Fibroblast of the aortic adventitia (primary cell): ENCODE measurements at places on chromosomes 16 and 17.

DNA sequence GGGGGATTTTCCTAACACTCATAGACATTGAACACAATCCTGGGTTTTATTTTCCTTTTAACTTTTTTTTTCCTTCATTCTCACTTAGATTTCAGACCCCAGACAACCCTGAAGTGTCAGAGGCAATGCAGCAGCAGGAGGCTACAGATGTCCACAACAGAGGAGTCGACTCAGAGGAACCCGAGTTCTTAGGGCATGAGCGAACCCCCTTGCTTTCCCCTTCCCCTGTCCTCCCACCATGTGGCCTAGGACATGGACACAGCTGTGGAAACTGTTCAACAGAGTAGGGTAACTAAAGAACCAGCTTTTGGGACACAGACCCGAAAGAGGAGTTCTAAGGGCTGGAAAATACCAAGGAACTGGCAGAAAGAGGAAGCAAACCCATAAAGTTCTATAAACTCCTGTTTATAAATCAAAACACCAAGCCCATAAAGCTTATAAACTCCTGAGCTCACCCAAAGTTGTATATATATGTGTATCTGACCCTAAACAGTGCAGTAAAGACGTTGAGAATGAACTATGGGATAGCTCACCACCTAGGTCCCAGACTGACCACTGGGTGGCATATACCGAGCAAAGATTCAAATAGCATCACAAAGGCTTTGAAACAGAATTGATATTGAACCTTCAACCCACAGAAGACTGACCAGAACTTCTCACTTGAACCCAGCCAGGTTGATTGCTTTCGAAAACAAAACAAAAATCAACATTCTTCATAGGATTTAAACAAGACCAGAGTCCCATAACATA lies 33.9 kb downstream of the CMTM4 start:
- peak; percentile 59 for DNase-seq

- peak; percentile 93 for DNase-seq
Observed at GRCh38 chr17:7573324-7574080, 5.9 kb upstream of the CD68 start.

DNA sequence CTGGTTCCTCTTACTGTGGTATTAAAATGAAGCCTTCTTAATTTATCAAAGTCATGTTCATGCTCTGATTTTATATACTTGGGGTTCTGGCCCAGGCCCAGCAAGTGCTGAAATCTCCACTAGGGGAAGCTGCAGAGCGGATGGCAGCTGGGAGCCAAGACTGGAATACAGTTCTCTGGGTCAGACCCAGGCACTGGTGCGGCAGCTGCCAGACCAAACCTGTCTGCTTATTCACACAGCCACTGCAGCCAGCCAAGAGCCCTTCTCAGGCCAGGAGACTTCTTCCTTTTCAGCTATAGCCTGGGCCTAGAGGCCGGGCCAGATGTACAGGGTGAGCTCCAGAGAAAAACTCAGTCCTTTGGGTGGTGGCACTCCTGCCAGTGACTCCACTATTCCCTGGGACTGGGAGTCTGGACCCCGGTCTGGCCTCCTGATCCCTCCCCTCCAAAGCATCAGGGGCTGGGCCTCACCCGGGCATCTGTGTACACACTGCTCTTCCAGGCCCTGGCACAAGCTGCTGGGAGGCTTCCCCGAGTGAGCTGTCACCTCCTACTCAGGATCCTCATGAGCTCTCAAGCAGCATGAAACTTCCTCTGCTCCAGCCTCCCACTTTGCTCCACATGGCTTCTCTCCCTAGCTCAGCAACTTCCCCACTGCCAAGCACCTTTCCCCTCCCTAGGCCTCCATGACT lies 24.4 kb downstream of the ATP6V0D1 start:
- DNase-seq: peak; percentile 89

GRCh38 chr17:1512351-1512750 lies 4.1 kb downstream of the INPP5K start:
- DNase-seq: no peak

DNA sequence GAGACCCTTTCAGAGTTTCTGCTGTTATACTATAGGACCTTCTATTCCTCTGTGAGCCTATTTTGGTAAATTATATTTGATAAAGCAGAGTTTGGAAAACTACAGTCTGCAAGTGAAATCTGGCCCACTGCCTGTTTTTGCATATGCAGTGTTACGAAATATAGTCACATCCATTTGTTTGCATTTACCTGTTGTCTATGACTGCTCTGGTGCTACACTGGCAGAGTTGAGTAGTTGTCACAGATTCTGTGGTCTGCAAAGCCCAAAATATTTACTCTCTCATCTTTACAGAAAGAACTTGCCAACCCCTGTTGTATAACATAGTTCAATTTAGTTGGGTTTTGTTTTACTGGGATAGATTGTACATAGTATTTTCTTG lies 42.3 kb downstream of the TNRC6A start:
- peak; percentile 34 for DNase-seq

- peak; percentile 37 for DNase-seq
Observed at GRCh38 chr17:20930081-20930760, 112.6 kb downstream of the USP22 start.

GRCh38 chr17:48860034-48860433 lies 29.2 kb downstream of the CALCOCO2 start:
- no peak for DNase-seq

- no peak for DNase-seq
Observed at GRCh38 chr17:75942473-75942872, 1.6 kb upstream of the FBF1 start.

DNA sequence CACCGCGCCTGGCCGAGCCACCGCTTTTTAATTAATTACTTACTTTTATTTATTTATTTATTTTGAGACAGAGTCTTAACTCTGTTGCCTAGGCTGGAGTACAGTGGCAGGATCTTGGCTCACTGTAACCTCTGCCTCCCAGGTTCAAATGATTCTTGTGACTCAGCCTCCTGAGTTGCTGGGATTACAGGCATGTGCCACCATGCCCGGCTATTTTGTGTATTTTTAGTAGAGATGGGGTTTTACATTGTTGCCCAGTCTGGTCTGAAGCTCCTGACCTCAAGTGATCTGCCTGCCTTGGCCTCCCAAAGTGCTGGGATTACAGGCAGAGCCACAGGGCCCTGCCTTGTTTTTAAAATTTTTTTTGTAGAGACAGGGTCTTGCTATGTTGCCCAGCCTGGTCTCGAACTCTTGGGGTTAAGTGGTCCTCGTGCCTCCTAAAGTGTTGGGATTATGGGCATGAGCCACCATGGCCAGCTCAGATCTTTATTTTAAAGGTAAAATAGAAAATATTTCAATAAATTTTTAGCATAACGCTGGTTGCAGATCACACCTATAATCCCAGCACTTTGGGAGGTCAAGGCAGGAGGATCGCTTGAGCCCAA lies 18.3 kb upstream of the NUDT16L1 start:
- DNase-seq: no peak

DNA sequence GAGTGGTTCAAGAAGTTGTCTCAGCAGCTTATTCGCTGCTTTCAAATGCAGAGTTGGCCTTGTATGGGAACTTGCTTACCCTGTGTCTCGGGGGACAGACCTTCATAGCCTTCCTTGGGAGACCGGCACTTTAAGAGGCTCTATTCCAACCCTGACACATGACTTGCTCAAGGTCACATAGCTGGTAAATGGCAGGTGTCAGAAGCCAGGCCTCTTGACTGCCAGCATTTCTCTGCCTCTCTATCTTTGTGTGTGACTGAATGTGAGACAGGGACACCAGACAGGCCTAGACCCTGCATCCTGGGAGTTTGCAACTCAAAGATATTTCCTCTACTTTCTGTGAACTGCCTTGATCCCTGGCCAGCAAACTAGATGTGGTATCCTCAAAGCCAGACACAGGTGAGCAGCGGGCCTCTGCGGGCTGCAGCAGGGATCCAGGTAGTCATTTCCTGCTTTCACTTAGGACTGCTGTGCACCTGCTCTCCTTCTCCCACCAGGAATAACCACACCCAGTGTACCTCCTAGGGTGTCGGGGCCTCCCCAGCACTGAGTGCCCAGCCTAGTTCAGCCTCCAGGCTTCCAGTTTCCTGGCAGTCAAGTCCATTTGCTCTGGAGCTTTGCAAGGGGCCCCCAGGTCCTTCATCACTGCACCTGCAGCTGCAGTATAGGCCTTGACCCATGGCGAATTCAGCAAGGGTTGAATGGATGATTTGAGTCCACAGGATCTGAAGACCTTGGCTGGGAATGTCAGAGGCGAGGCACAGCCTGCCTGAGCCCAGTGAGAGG lies 116.6 kb upstream of the TNRC6C start:
- no peak for DNase-seq

GRCh38 chr17:3708366-3708765 lies 12.4 kb upstream of the P2RX5 start:
- DNase-seq: no peak

DNA sequence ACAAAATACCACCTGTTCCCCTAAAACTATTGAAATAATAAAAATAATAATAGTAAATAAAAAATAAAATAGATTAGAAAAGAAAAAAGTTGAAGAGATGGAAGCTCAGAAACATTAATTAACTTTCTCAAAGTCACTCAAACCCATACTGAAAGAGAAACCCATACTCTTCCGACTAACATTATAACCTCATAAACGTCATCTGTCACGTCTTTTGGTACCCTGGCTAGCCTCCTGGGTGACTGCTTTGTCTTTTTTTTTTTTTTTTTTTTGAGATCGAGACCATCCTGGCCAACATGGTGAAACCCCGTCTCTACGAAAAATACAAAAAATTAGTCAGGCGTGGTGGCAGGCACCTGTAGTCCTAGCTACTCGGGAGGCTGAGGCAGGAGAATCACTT lies 7.6 kb downstream of the SLFN12L start:
- no peak for DNase-seq

DNA sequence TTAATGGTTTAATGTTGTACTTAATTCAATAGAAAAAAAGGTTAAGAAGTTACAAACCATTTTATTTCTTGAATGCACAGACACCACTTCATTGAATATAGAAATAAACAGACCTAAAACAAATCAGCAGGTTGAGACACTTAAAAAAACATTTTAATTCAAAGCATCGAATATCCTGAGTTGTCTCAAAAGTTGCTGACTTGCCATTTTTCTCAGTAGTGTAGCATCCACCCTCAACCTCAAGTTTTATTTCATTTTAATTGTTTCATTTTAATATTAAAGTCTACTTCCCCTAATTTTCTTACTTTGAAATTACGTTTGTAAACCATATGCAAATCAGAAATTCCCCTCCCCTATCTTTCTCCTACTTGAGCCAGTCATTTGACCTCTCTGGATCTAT lies 5.8 kb upstream of the MED13 start:
- DNase-seq: no peak

GRCh38 chr17:72426948-72427760 lies 306.3 kb downstream of the SOX9 start:
- DNase-seq: no peak

GRCh38 chr17:42125565-42125964 lies 3.0 kb downstream of the HSPB9 start:
- no peak for DNase-seq

DNA sequence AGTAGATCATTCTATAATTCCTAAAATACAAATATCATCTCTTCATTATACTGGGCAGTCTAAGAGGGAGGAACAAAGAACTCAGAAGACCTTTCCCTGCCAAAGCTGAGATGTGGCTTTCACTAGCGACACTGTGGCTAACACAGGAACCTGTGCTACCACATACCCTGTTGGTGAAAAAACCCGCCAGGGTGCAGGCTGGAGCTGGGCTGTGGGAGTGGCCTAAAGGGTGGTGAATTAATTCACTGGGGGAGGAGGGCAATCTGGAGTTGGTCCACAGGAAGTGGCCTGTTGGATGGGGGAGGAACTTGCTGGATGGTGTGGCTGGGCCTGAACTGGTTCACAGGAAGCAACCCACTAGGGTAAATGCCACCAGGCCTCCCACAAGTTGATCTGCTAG lies 7.4 kb downstream of the ZNF594 start:
- no peak for DNase-seq

- peak; percentile 13 for DNase-seq
Observed at GRCh38 chr17:74361230-74362068, at the start of gene BTBD17. Gene BTBD17, minus strand, starts transcription at chr17:74361868. Its CDS starts 49 bp downstream, at chr17:74361819.

GRCh38 chr17:41444640-41445039 lies 3.9 kb upstream of the KRT38 start:
- DNase-seq: no peak

- DNase-seq: peak; percentile 59
Observed at GRCh38 chr17:37650419-37651003, 7.3 kb upstream of the DDX52 start.

- no peak for DNase-seq
Observed at GRCh38 chr17:61152898-61153297, 246.7 kb upstream of the TBX2 start.

DNA sequence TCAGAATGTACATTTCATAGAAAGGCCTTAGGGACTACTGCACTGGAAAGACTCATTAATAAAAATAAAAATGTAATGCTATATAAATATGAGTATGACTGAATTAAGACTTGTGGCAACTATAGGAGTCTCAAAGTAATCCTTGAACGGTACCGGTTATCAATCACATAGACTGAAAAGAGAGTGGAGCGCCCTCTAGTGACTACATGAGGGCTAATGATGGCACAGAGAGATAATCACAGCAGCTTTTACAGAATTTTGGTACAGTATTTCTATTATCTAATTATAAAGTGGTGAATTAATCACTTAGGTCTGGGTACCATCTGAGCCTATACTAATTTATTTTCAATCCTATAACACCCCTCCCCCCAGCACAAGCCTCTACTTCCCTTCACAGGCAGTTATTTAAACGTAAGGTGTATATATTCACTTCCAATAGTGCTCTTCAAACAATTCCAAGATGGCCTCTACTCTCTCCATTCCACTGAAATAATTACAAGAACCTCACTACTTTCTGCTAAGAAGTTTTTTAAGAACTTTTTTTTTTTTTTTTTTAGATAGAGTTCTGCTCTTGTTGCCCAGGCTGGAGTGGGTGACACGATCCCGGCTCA lies 40.7 kb upstream of the ANKFY1 start:
- DNase-seq: peak; percentile 63

GRCh38 chr17:66715745-66716156 lies 119.2 kb upstream of the CACNG5 start:
- DNase-seq: peak; percentile 75

DNA sequence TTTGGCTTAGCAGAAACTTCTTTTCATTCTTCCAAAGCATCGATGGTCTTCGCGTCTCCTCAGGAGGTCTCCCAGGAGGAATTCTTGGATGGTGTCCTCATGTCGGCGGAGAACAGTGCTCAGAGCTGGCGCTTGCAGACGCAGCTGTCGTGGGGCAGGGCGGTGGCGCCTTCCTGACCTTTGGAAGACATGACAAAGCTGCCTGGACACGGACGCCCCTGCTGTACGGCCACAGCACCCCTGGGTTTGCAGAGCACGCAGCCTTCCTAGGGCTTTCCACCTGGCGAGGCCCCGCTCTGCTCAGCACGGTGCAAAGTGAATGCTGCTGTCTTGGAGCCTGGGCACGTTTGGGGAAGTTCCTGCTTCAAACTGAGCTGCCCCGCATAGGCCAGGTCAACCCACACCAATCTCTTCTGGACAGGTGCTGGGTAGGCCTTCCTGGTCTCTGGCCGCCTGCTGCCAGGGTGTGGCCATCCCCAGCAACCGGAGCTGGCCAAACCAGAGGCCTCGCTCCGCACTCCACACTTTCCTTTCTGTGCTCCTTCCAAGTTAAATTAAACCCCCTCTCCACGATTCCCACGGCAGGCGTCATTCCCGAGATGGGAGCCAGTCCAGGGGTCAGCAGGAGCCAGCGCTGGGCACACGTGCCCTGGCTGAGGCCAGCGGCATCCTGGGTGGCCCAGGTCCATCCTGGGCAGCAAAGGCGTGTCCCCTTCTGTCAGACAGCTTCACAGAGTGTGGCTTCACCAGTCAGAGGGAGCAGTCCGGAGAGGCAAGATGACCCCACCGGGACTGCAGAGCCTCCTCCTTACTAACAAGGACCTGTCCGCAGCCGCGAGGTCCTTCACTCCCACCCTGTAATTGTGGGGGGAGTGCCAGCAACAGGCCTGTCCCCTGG lies 15.0 kb upstream of the KREMEN2 start:
- no peak for DNase-seq

- DNase-seq: peak; percentile 14
Observed at GRCh38 chr16:25279491-25279890, 21.8 kb upstream of the ZKSCAN2 start.
